ENCODE measurements at places on chromosomes 12 and 14.

DNA sequence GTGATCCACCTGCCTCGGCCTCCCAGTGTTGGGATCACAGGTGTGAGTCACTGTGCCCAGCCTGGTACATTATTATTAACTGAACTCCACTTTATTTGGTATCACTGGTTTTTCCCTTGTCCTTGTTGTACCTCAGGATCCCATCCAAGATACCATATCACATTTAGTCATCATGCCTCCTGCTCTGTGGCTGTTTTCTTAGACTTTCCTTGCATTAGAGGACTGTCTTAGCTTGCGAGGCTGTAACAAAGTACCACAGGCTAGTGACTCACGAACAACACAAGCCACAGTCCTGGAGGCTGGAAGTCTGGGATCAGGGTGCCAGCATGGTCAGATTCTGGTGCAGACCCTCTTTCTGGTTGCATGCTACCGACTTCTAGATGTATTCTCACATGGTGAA lies 12.2 kb downstream of the KLC1 start:
- DNase-seq: no peak

GRCh38 chr14:74573421-74574089 lies 38.5 kb downstream of the LTBP2 start:
- no peak for DNase-seq

- no peak for DNase-seq
Observed at GRCh38 chr14:55241673-55242072, 29.5 kb upstream of the FBXO34 start.

- DNase-seq: no peak
Observed at GRCh38 chr12:49274396-49275069, 9.7 kb downstream of the TUBA1C start.

- DNase-seq: no peak
Observed at GRCh38 chr12:63457857-63458256, 210.4 kb downstream of the DPY19L2 start.
